Tibial artery (tissue), 4 donors: ENCODE measurements at places on chromosomes 1 and 21.

DNA sequence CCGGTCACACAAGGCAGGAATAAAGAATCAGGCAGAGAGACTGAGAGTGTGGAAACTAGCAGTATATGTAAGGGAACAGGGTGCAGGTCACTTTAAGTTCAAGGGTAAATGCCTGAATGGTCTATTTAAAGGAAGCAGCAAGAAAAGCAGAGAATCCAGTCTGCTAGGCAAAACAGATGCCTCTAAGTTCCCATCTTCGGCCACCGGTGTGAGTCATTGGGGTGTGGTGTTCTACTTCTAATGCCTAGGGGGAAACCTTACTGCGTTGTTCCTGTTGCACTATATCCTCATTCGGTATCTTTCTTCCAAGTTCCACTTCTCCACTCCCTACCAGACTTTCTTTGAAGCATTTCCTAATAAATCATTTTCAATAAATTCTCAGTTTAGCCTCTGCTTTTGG, 259.9 kb downstream of the HHIPL2 start:
- no peak for DNase-seq

- DNase-seq: no peak
Measured at GRCh38 chr1:233319272-233319671, 8.3 kb upstream of the MAP3K21 start.

DNA sequence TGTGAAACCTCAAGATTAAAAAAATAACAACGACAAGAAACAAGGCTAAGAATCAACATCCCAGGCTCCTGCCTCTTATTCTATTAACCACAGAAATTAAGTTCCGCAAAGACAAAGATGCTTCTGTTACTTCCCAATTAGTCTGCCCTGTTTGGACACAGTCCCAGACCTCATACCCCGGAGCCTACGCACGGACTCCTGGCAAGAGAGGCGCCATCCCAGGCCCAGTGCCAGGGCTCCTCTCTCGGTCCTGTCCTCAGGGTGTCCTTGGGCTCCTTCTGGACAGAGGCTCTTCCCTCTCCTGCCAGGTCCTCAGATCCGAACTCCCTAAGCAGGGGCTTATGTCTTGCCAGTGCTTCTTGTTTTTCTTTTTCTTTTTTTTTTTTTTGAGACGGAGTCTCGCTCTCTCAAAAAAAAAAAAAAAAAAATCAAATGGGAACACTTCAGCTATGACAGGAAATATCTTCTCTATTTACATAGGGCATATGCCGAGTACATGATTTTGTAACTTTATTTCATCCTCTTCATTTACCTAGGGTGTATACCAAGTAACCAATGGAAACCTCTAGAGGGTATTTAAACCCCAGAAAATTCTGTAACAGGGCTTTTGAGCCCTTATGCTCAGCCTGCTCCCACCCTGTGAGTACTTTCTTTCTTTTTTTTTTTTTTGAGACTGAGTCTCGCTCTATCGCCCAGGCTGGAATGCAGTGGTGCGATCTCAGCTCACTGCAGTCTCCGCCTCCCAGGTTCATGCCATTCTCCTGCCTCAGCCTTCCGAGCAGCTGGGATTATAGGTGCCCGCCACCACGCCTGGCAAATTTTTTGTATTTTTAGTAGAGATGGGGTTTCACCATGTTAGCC, 11.7 kb upstream of the ENO1 start:
- DNase-seq: peak; percentile 94

GRCh38 chr1:159352436-159352835, 50.3 kb downstream of the FCER1A start:
- DNase-seq: no peak

GRCh38 chr1:211616231-211616964, 37.4 kb upstream of the SLC30A1 start:
- DNase-seq: peak; percentile 89

- DNase-seq: no peak
Measured at GRCh38 chr1:92975551-92976232, 14.4 kb upstream of the DIPK1A start.
